Stimulated activated CD4-positive, alpha-beta T cell treated with anti-CD3 and anti-CD28 coated beads, Interleukin-1b, Interleukin-23, amount 100 ng/mL, for 24 hours (primary cell): ENCODE measurements at places on chromosomes 3 and 15.

DNA sequence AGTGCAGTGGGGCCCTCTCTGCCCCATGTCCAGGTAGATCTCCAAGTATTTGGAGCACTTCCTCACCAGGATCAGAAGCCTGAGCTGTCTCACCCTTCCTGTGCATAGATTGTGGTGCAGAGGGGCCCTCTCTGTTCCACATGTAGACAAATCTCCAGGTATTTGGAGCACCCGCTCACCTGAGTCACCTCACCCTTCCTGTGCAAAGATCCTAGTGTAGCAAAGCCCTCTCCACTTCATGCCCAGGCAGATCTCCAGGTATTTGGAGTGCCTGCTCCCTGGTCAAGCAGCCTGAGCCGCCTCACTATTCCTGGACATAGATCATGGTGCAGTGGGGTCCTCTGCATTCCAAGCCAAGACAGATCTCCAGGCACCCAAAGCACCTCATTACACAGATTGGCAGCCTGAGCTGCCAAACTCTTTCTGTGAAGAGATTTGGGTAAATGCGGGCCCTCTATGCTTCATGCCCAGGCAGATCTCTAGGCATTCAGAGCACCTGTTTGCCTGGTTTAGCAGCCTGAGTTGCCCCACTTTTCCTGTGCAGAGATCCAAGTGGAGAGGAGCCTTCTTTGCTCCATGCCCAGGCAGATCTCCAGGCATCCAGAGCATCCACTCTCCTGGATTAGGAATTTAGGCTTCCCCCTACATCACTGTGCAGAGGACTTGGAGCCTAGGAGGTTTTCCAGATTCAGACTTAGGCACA, 249.8 kb downstream of the AGBL1 start:
- no peak for DNase-seq

DNA sequence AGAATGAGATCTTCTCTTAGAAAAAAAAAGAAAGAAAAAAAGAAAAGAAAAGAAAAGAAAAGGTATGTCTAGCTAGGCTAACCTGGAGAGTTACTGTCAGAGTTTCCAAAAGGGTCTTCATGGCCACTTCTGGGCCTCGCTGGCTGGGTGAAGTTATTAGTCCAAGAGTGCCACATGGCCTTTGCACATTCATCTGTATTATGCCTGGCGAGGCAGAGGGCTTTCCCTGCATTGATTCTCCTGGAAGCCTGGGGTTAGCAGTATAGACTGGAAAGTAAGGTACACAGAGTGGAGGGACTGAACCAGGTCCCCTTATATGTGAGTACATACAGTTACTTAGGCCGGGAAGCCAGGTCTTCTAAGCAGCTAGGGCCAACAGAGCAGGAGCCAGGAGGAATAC, 54.8 kb upstream of the CGNL1 start:
- no peak for DNase-seq

DNA sequence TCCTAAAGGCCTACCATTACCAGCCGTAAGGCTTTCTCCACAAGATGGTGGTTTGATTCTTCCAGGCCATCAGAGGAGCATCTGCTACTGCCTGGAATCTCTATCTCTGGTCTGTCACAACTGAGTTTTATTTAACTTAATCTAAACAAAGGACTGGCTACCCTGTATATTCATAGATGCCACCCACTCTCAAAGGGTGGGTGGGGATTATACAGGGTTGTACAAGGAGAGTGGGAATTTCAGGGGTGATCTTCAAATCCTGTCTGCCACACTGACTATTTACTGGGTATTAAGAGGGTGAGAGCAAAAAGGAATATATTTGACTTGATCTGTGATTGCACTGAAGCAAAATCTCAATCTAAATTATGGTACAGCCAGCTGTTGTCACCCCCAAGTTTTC, 253.3 kb downstream of the MBNL1 start:
- DNase-seq, result no peak

DNA sequence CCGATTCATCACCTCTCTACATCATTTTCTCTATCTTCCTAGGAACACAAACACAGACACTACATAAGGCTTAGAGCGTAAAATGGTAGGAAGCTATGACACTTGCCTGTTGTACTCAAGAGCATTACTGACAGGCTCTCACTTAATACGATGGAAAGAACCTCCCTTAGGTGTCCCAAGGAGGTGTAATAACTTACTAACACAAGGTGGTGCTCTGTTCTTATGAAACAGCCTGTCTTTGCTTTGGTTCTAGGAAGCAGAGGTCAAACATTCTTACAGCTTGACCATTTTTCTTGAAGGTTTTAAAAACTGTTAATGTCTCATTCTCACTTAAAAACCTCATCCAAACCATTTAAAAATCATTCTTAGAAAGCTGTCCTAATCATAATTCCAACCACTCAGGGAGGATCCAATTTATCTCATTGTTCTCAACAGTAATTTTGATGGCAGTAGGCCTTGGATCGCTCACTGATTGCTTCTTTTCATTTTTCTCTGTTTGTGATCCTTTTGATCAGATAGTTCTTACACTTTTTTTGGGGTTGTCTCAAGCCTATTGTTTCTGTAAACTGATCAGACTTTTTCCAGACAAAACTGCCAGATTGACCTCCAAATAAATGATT, 317.8 kb upstream of the AGTR1 start:
- DNase-seq, result no peak

- DNase-seq, result no peak
Measured at GRCh38 chr3:32398531-32398930, 6.9 kb downstream of the CMTM7 start.

- no peak for DNase-seq
Measured at GRCh38 chr3:190696777-190697501, 165.6 kb downstream of the GMNC start.

- DNase-seq, result no peak
Measured at GRCh38 chr3:32557640-32558352, 12.9 kb downstream of the DYNC1LI1 start.

GRCh38 chr3:186413615-186414415, 51.8 kb upstream of the DGKG start:
- DNase-seq, result no peak

- no peak for DNase-seq
Measured at GRCh38 chr3:194370753-194371152, 1.2 kb upstream of the LRRC15 start.

DNA sequence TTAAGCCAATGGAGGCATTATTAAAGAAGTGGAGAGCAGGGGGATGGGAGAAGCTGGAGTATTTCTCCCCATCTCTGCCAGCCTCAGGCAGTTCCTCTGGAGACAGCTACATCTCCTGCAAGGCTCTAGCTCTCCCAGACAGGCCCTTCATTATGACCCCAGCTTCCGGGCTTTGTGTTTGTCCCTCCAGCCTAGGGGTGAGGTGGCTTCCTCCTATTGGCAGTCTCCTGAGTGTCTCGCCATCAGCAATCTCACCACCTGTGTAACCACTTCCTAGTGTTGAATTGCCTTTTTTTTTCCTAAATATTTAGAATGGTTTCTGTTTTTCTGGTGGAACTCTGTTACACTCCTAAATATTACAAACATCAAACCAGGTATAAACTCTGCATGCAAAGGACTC, 122.3 kb downstream of the FAM174B start:
- DNase-seq, result no peak

DNA sequence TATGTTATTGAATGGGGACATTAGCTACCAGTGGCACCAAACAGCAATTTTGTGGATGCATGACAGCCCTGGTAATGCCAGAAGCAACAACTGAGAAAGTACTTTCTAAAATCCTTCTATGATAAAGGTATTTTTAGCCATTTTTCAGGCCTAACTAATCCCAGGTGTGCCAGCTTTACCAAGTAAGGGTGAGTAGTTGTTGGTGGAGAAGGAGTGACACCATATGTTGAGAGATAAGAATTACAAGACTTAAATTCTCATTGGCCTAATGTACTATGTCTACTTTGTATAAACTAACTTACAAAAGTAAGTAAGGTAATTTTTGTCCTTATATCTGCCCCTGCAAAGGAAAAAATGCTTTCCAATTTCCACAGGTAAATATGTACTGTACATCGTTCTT, 4.1 kb upstream of the COX17 start:
- no peak for DNase-seq

DNA sequence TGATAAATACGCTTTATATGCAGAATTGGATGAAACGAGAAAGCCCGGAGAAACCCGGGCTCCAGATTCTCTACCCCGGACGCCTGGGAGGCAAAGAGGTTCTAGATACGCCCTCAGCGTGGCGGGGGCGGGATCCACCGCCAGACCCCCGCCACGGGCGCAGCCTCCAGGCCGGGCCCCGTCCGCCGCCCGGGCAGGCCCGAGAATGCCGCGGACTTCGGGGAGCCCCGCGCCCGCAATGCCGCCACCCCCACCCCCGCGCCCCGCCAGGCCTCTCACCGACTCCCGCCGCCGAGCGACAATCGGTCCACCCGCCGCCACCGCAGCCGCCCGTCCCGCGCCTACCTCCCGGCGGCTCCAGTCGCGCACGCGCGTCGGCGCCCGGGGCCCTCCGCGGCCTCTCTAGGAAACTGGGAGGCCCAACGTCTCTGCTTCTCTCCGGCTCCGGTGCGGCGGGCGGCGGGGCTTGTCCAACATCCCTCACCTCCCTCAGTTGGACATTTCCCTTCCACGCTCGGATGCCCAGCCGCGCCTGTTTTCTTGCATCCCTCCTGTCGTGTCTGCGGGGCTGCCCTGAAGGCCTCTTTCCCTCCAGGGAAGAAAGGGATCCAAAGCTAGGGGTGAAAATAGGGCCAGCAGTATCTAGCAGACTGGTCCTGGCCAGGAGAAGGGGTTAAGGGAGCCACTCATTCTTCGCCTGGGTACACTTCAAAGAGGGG, at the start of gene ZNF445:
ZNF445 (minus strand) TSS at position 359 of the 719 bp plus-strand sequence. CDS start 22,121 bp downstream, outside the sequence.
- DNase-seq, result peak; percentile 65

DNA sequence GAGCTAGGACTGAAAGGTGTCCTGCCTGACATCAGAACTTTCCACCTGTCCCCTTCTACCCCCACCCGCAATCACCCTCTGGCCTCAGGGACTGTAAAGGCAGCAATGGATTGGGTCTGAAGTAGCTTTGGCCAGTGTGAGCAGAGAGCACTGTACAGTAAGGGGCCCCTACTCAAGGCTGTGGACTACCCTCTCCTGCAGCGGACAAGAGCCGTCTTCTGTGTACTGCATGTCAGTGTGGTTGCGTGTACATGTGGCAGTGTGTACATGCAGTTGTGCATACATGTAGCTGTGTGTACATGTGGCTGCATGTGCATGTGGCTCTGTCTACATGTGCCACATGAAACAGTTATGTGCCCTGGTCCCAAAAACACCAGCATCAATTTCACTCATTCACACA, 205.9 kb upstream of the LINGO1 start:
- DNase-seq, result no peak

DNA sequence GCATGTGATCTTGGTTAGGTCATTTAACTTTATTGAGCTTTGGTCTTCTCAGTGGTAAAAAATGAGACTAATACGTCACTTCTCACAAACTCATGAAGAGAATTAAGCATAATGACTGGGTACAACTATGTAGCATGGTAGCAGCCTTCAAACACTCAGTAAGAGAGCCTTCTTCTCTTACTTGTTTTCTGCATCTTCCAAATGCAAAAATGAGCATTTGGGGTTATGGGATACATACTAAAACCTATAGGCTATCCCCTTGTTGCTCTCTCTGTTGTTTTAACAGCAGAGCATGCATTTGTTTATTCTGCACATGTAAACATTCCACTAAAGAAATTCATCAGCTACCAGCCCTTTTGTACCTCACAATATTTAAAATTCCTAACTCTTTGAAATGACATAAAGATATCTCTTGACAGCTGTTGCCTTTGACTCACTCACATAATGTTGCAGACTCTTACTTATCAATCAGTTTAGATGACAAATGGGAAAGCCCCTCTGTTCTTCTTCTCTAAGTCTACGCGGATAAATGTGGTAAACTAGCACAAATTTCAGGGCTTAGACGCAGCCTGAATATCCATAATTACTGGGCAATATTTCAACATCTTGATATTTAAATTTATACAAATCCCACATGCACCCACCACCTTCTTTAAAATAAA, 327.3 kb upstream of the SATB1 start:
- no peak for DNase-seq

DNA sequence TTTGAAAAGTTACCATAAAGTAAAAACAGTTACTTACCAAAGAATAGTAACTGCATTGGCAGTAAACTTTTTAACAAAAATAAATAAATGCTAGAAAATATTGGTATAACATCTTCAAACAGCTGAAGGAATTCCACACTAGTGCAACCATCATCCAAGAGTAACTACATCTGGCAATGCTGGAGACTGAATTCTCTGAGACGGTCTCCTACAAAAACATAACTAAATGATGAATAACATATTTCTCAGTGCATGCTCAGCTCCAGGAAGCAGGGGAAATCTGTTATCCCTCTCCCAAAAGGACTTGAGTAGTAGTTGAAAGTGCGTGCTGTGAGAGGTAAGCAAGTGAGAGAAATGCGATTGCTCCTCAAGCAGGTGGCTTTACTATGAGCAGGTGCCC, 526.8 kb upstream of the CCDC54 start:
- DNase-seq, result no peak

DNA sequence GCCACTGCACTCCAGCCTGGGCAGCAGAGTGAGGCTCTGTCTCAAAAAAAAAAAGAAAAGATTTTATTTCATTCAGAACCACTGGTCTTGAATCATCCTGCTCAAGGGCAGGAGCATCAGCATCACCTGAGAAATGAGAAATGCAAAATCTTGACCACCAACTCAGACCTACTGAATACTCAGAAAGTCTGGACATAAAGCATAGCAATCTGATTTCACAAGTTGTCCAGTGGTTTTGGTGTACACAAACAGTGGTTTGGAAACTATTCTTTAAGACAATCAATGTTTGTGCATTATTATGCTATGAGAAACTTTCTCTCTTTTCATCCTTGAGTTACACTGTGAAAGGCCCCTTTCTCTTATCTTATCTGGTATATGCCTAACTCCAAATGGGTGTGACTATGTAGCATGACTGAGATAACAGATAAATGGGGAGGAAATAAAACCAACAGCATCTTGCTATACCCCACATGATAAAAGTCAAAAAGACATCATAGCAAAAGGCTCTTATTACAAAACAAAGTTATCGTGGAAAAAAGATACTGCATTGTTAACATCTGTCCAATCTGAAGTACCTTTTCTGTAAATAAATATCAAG, 174.2 kb upstream of the STT3B start:
- DNase-seq, result no peak

GRCh38 chr3:99781761-99782160, 35.9 kb upstream of the CMSS1 start:
- no peak for DNase-seq
